Stimulated activated CD4-positive, alpha-beta T cell treated with anti-CD3 and anti-CD28 coated beads, Interleukin-12 subunit alpha, Interleukin-12 subunit beta, amount 100 ng/mL, for 48 hours (primary cell): ENCODE measurements at places on chromosomes 2 and 18.

DNA sequence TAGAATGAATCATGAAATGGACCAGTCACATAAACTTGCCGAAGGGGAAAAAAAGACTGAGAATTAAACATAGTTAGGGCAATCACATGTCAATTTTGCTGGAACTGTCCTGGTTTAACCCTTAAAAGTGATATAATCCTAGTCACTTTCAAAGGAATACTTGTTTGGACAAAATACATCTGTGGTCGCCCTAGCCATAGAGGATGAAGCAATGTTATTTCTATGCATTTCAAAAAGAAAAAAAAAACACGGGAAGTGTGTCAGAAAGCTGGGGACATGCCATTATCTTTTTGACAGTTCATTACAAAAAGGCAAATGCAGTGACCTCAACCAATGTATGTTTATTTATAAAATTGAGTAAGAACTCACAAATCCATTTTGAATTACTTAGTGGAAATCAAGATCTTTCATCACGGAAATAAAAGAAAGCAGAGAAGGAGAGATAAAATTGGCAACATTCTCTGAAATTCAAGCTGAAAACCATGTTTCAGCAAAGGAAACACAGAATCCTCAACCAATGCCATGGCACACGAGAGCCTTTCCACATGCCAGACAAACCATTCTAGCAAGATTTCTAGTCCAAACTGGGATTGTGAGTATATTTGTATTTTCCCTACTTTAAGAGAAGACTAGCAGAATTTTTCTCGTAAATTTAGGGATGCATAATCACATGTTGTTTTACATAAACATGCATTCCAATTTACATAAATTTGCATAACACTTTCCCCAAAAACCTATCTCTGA, 854.3 kb upstream of the ACVR2A start:
- no peak for DNase-seq

GRCh38 chr2:60836491-60836890, 44.9 kb upstream of the REL start:
- DNase-seq: no peak

DNA sequence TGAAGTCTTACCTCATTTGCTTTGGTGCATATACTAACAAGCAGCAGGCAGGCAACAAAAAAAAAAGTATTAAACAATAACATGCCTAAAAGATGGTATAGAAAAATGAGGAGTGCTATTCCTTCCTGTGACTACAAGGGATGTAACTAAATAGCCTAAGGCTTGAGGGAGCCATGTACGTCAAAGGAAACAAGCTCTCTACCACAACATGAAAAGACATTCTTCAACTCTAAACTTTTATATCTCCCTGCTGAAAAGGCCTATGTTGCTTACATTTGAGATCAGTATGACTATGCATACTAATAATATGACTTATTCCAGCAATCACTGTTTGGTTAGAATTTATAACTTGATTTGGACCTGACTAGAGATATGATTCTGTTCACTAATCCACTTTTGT, 347.9 kb downstream of the ADCYAP1 start:
- no peak for DNase-seq

DNA sequence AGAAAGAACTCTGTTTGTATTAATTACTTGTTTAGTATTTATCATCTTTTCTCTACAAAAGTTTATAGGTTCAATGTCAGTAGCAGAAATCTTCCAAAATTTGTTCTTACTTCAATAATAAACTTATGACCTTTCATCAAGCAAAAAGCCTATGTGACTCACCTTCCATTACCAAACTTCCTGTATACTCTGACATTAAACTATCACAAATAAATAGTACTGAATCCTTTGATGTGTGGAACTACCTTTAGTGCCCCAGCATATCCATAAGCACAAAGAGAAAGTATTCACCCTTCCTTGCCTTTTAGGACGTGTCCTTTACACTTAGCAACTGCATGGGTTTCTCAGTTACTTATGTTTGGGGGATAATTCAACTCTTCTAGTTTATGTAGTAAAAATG, 166.0 kb downstream of the EHBP1 start:
- no peak for DNase-seq

DNA sequence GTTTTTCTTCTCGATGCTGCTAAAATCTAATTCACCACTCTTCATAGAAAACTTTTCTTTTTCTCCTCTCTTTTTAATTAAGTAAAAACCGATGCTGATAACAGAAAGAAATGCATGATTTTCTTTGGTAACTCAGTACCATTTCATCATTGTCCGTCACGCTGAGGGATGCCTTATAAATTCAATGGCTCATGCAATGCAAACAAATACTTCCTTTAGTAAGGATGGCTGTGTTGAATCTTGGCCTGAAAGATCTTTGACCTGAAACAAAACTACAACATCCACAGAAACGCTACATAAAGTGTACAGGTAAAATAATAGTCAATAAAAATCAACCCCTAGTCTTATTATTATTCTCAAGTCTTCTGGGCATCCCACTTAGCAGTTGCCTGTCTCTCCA, 261.4 kb downstream of the SLC8A1 start:
- DNase-seq: no peak

GRCh38 chr2:12289120-12289802, 427.5 kb upstream of the TRIB2 start:
- no peak for DNase-seq
